AML-193 (cell line): ENCODE measurements at places on chromosomes 13 and 19.
A peak's percentile ranks its signal among the peaks of the same experiment; 100 is the strongest.

- DNase-seq, result no peak
Measured at GRCh38 chr13:59299584-59299983, 864.1 kb downstream of the DIAPH3 start.

DNA sequence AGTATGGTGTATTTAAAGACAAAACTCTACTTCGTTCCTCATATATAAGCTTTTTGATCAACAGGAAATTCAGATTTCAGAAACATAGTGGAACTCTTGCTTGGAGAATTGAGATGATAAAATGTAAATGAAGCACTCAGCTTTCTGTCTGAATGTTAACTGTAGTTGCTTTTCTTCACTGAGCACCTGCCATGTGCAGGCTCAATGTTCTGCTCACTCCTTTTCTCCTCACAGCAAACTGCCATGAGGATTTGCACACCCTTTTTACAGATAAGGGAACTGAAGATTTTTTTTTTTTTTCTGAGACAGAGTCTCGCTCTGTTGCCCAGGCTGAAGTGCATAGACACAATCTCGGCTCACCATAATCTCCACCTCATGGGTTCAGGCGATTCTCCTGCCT, 28.0 kb upstream of the FOXO1 start:
- no peak for DNase-seq

DNA sequence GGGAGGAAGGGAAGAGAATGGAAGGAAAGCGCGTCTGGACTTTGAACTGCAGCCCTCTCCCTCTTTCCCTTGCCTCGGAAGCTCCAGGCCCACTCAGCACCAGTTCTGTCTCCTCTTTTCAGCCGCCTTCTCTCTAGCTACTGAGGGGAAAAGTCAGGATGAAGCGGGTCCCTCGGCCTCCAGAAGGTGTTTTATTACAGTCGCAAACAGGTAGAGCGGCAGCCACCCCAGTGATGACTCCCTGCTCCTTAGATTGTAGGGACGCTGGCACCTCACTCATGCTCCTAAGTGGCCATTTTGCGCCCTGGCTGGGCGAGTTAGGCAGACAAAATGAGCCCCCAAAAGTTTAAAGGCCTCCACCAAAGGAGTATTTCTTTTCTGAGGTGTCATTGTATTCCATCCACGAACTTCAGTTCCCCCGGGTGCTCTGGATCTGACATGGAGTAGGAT, 954 bp upstream of the STK24 start:
- no peak for DNase-seq

GRCh38 chr13:94431574-94431973, 47.9 kb downstream of the DCT start:
- DNase-seq, result no peak

DNA sequence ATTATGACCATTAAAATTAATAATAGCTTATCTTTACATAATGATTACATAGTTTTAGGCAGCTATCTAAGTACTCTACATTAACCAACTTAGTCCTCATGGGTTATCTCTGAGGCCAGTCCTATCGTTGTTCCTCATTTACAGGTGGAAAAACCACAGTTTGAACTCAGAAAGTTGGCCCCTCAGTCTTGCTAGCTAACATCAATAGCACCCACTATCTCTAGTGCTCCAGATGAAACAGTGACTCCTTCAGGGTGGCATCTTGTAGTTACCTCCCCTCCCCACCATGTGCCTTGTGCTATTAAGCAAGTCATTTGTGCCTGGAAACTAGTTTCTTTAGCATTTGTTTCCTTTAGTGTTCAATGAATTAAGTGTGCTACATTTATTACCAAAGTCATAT, 1086.7 kb downstream of the EFNB2 start:
- no peak for DNase-seq

- DNase-seq, result peak; percentile 59
Measured at GRCh38 chr13:94435604-94436226, 43.8 kb downstream of the DCT start.

- DNase-seq, result peak; percentile 33
Measured at GRCh38 chr13:21348488-21349120, 110.5 kb downstream of the ZDHHC20 start.

GRCh38 chr19:57465680-57466381, 8.9 kb upstream of the VN1R1 start:
- peak; percentile 78 for DNase-seq

GRCh38 chr19:2575734-2576481, 100.0 kb downstream of the GADD45B start:
- DNase-seq, result no peak

DNA sequence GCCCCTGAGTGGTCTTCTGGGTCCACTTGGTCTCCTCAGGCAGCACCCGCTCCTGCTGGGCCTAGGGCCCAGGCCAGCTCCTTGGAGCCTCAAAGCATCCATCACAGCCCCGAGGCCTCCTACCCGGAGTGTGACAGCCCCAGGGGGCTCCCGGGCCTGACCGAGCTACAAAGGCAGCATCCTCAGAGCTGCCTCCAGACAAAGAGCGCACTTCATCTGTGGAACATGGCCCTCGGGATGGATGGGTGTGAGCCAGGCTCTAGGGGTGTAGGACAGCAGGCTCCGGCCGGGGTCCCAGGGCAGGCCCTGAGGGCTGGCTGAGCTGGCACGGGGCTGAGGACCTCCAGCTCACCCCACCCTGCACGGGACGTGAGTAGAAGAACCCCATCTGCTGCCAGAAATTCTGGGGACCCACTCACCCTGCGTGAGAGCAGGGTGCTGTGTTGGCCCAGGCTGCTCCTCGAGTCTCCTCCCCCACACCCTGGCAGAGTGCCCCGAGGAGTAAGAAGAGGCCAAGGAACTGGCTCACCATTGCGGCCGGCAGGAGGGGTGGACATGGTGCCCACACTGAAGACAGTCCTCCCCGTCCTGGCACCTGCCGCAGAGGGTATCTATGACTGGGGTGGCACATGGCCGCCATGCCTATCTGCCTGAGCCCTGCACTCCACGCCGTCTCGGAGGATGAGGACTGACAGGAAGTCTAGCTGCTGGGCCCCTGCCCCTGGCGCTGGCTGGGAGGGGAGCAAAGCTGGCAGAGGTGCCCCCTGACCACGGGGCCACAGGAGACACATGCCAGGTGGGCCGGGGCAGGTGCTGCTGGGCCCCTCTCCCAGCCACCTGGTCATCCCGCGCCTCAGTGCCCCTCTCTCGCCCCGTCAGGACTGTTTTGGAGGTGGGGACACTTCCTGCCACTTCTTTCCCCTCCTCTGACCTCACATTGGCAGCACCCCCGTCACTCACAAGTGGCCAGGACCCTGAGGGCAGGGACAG, 22.3 kb downstream of the CEBPG start:
- no peak for DNase-seq

- no peak for DNase-seq
Measured at GRCh38 chr19:18713550-18714117, 30.2 kb downstream of the CRTC1 start.

DNA sequence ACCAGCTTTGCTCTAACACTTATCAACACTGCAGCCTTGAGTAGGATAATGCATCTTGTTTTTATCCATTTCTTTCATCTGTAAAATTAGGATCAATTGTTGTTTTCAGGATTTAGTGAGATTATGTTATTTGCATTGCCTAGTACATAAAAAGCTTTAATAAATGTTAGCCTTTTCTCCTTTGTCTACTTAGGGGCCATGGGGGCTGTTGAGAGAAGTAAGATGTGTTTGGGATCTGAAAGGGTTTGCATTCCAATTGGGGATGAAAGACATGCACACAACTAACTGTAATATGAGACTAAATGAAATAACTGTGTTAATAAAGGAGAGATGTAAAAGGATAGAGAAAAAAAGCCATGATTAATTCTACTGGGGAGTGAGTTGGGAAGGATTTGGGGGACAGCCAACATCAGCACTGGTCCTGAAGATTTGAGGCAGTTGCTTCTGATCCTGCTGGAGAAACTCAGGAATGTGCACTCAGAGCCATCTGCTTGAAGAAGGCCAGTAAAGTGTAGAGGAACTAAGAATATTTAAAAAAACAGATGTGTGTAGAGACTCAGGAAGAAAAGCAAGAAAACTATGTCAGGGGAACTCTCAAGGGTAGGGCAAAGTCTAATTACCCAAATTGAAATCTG, 236.3 kb downstream of the OLFM4 start:
- DNase-seq, result no peak

- DNase-seq, result no peak
Measured at GRCh38 chr13:79307866-79308298, 98.2 kb downstream of the RBM26 start.
